ENCODE measurements at places on chromosomes 13 and 19.
A peak's percentile ranks its signal among the peaks of the same experiment; 100 is the strongest.

DNA sequence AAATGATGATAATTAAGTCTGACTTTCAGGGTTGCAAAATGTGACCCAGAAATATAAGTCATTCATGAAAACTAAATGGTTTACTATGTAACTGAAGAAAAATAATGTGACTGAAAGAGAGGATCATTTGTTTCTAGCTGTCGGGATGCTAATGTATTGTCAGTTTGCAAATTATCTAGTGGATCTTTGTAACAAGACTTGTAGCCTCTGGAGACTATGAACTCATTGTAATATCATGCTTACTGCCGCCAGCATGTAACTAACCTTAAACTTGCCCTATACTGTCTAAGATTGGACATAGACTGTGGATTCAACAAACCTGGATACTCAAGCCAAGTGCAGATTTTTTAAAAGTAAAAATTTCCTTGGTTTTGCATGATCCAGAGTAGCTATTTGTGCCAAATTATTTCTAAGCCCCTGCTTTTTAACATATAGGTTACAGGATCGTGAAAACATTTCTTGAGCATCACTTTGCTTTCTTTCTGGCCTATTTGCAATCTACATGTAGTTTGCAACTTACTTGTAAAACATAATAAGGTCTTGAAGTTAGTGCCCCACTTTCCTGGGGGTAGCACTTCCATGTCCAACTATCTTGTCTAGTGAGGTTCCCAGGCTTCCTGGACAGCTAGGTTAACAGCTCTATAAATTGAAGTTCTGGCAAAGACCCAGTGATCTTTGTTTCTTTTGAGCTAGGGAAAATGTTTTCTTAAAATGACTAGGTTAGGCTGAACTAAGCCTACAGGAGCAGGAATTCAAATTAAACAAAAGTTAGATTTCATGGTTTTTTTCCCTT lies 3.3 kb upstream of the POSTN start:
- no peak for DNase-seq

DNA sequence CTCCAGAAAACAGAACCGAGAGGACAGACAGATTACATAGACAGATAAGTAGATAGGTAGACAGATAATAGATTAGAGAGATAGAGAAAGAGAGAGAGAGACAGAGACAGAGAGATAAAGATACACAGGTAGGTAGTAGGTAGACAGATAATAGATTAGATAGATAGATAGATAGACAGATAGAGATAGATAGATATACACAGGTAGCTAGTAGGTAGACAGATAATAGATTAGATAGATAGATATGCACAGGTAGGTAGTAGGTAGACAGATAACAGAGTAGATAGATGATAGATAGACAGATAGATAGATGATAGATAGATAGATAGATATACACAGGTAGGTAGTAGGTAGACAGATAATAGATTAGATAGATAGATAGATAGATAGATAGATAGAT lies 10.1 kb downstream of the FFAR2 start:
- no peak for DNase-seq

GRCh38 chr13:47008318-47008717 lies 111.5 kb upstream of the HTR2A start:
- no peak for DNase-seq

GRCh38 chr13:98570929-98571372 lies 6.0 kb downstream of the STK24 start:
- no peak for DNase-seq

- DNase-seq: peak; percentile 53
Observed at GRCh38 chr19:51158474-51159129, 16.5 kb downstream of the SIGLEC7 start.

DNA sequence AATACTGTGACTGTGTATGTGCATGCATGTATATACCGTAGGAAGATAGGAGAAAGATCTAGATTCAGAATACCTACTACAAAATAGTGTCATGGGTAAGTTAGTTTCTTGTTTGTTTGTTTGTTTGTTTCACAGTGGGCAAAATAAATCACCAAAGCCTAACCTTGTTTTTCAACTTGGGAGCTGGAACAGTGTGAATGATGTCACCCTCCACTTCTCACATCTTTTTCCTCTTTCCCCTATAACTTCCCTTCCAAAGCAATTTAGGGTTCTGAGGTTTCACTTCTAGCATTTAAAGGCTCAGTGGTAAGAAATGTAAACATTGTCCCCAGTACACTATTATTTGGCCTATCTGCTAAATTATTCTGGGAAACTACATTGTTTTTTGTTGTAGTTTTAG lies 5.4 kb downstream of the KCTD4 start:
- peak; percentile 7 for DNase-seq

- DNase-seq: peak; percentile 27
Observed at GRCh38 chr13:99028890-99029289, 51.0 kb upstream of the DOCK9 start.

All from AML-193 (cell line).